Left ventricle myocardium inferior (tissue), 1 donor: ENCODE measurements at places on chromosomes 13 and 19.

- DNase-seq, result peak; percentile 38
Observed at GRCh38 chr19:7442423-7442822, 46.4 kb downstream of the PEX11G start.

- no peak for DNase-seq
Observed at GRCh38 chr19:33291623-33292534, 10.5 kb downstream of the CEBPA start.

- peak; percentile 84 for DNase-seq
Observed at GRCh38 chr19:42295831-42296525, 6.0 kb upstream of the PRR19 start.

DNA sequence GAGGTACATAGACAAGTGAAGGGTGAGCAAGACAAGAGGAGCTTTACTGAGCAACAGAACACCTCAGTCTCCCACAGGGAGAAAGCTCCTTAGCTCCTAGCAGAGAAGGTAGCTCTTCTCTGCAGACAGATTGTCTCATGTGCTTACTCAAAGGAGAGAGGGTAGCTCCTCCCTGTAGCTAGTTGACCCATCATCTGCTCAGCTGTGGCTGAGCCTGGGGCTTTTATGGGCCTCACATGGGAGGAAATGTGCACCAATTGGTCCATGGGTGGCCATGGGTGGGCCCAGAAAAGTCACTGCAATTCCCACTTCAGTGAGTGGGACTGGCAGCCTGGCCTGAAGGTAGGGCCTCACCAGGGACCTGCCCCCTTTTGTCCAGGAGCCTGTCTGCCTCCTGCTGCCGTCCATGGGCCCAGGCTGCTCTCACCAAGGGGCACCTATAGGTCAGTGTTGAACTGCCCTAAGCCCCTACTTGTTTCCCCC, 246.2 kb downstream of the GPC6 start:
- DNase-seq, result no peak

GRCh38 chr13:98910501-98910951, 67.3 kb downstream of the DOCK9 start:
- DNase-seq, result no peak

DNA sequence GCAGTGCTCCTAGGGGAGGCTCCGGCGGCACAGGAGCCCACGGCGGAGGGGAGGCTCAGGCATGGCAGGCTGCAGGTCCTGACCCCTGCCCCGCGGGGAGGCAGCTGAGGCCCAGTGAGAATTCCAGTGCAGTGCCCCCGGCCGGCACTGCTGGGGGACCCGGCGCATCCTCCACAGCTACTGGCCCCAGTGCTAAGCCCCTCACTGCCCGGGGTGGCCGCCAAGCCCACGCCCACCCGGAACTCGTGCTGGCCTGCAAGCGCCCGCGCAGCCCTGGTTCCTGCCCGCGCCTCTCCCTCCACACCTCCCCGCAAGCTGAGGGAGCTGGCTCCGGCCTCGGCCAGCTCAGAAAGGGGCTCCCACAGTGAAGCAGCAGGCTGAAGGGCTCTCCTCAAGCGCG, 62.2 kb downstream of the SPRY2 start:
- DNase-seq, result no peak

GRCh38 chr13:89763005-89763404, 1584.5 kb upstream of the MIR17HG start:
- DNase-seq, result no peak

- DNase-seq, result no peak
Observed at GRCh38 chr13:46124531-46124966, 19.7 kb upstream of the CPB2 start.

DNA sequence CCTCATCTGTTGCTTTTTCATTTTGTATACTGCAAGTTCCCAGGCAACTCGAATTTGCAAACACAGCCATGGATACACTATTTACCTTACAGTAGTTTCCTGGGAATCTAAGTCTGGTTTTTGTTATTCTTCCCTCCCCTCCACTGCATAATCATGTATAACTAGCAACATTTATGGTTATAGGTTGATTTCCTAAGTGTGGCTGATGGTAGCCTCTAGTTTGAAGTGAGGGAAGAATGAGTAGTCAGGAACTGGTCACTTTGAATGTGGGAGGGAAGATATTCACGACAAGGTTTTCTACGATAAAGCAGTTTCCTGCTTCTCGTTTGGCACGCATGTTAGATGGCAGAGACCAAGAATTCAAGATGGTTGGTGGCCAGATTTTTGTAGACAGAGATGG, at the start of gene KCNRG:
TSS of gene KCNRG (plus strand) at position 187 of the 400 bp plus-strand sequence. CDS start at position 237, 50 bp downstream.
- DNase-seq, result no peak

DNA sequence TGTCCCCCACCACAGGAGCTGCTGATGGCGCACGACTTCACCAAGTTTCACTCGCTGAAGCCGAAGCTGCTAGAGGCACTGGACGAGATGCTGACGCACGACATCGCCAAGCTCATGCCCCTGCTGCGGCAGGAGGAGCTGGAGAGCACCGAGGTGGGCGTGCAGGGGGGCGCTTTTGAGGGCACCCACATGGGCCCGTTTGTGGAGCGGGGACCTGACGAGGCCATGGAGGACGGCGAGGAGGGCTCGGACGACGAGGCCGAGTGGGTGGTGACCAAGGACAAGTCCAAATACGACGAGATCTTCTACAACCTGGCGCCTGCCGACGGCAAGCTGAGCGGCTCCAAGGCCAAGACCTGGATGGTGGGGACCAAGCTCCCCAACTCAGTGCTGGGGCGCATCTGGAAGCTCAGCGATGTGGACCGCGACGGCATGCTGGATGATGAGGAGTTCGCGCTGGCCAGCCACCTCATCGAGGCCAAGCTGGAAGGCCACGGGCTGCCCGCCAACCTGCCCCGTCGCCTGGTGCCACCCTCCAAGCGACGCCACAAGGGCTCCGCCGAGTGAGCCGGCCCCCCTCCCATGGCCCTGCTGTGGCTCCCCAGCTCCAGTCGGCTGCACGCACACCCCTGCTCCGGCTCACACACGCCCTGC, 4.4 kb upstream of the NOP53 start:
- DNase-seq, result no peak

DNA sequence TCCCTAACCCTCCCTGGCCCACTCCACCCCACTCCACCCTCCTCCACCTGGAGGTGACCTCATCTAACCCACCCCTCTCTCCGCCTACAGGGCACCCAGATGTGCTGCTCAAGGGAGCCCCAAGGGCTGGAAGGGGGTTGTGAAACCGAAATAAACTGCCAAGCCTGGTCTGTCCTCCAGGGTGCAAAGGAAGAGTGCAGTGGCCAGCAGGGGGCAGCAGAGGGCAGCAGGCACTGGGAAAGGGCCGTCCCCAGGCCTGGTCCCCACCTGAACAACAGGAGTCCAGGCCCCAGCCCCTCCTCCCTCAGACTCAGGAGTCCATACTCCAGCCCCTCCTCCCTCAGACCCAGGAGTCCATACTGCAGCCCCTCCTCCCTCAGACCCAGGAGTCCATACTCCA, 8.4 kb upstream of the BCAM start:
- peak; percentile 83 for DNase-seq

GRCh38 chr13:27073186-27073585, 98.4 kb downstream of the USP12 start:
- DNase-seq, result no peak

DNA sequence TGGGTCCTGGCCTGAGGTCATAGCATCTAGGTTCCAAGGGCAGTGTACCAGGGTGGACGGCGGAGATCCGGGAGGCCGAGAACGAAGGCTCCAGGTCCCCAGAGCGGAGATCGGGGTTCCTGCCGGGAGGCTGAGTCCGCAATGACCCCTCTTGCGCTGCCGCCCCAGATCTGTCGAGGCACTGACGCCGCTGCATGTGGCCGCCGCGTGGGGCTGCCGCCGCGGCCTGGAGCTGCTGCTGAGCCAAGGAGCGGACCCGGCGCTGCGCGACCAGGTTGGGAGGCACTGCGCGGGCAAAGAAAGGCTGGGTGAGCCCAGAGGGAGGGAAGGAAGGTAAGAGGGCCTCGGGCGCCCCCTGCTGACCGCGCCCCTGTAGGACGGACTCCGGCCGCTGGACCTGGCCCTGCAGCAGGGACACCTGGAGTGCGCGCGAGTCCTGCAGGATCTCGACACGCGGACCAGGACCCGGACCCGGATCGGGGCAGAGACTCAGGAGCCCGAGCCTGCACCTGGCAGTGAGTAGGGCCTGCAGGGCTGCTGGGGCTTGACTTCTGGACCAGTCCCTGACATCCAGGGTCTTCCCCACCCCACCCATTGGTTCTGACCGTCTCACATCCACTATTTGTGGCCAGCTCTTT, 906 bp downstream of the ANKLE1 start:
- DNase-seq, result peak; percentile 81

DNA sequence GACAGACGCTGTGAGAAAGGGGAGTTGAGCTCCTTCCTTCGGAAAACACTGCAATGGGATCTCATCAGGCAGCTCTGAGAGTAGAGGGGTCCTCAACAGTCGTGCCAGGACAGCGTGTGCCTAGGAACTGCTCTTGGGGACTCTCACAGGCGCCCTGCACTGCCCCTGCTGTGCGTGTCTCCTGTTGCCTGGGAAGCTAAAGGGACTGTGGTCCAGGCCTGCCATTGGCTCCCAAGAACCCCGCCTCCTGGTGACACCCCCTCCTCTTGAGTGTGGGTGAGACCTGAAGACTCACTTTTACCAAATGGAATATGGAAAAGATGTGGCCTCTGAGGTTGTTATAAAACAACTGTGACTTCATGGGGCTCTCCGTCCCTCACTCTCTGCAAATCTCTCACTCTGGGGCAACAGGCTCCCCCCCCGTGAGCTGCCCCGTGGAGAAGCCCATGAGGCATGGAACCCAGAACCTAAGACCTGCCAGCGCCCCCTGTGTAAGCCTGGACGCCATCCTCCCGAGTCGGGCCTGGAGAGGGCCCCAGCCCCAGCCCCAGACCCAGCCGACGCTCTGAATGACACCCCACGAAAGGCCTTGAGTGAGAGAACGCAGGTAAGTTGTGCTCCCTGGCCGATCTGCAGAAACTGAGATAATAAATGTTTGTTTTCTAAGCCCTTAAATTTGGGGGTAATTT, 302.7 kb downstream of the FGF9 start:
- no peak for DNase-seq

- DNase-seq, result no peak
Observed at GRCh38 chr19:5326986-5327623, 13.5 kb downstream of the PTPRS start.

GRCh38 chr13:48784916-48785548, 131.3 kb downstream of the CYSLTR2 start:
- no peak for DNase-seq

GRCh38 chr19:45927565-45928261, 13.1 kb upstream of the NANOS2 start:
- peak; percentile 89 for DNase-seq

GRCh38 chr19:38425222-38425809, 703 bp downstream of the RASGRP4 start:
- no peak for DNase-seq

- peak; percentile 80 for DNase-seq
Observed at GRCh38 chr19:1411255-1412191, 4.1 kb downstream of the DAZAP1 start.

DNA sequence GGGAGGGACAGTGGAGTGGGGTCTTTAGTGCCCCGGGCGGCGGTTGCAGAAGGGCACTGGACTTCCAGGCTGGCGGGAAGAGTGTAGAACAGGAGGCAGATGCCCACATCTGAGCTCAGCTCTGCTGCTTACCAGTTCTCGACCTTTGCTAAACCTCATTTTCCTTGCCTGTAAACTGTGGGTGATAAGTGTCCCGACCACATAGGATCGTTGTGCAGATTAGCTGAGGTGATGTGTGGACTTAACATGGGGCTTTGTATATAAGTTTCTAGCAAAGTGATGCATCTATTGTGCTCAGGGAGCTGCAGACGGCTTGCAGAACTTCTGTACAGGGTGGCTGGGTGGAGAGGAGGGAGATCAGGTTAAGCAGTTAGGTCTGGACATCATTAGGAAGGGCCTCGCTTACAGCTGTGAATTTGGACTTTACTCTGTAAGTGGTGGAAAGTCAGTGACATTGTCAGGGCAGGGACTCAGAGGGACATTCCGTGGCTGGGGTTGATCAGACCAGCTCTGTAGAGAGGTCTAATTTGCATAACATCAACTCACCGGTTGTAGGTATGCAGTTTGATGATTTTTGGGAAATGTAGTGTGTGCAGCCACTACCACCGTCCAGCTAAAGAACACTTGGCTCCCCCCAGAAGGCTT, 70.0 kb downstream of the SPATA13 start:
- no peak for DNase-seq

DNA sequence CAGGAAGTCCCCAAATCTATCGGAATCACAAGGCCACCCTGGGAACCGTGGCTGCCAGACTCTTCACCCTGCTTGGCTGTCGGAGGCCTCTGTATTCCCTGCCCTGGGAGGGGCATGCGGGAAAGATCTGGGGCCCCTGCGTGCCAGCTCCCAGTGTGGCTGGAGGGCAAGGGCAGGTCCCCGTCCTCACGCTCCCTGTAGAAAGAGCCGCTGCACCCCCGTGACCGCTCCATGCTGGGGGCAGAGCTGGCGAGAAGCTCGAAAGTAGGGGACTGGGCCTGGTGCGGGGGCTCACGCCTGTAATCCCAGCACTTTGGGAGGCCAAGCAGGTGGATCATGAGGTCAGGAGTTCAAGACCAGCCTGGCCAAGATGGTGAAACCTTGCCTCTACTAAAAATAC, 208.4 kb upstream of the SOX1 start:
- no peak for DNase-seq

DNA sequence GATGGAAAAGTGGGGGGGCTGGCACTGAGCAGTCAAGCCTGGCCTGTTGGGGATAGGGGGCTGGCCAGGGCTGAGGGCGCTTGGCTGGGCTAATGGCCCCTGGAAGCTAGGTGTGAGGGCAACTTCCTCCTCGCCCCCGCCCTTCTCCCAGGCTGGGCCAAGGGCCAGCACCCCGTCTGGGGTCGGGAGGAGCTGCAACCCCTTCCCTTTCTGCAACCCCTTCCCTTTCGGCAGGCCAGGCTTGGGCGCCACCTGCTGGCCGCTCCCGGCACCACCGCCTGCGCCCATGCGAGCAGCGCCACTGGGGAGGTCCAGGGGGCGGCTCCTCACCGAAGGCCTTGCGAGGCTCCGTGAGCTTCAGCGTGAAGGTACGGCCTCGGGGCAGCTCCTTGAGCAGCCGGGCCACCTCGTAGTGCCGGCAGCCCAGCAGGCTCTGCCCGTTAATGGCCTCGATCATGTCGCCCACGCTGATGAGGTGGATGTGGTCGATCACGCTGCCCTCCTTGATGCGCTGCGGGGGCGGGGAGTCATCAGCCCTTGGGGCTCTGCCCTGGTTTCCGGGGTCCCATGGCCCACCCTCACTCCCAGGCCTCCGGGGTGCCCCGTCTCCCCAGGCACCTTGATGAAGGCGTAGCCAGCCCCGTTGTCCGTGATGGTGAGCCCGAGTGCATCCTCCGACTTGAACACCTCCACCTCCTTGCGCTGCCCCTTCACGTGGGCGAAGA, 5.0 kb upstream of the PTGER1 start:
- peak; percentile 48 for DNase-seq
